ENCODE measurements at places on chromosomes 6 and 20. TPM values are rescaled to one million over a fixed set of nuclear protein-coding genes. Genes with fewer than 3 reads are reported as not detected.

RGS17 gene
- total RNA-seq, result 0.70 TPM

CLVS2 gene
- not detected for total RNA-seq

SRSF12 gene
- not detected for total RNA-seq

PAX1 gene
- total RNA-seq, result not detected

Measured in PC-9 (cell line).